ENCODE measurements at places on chromosomes 1 and 21.

DNA sequence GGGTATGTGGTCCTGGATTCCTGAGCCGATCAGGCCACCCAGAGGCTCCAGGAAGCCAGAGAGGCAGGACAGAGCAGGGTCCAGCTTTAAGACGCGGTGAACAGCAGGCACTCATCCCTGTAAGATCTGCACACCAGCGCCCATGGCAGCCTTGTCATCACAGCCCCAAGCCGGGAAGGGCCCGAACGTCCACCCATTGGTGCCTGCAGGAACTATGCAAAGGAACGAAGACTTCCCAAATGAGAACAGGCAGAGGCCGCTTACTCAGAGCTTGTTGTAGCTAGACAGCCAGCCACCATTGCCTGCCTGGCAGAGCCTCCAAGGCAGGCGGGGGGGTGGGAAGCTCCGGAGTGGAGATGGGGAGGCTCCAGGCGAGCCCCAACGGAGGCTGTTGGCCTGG is 12.1 kb upstream of the ARHGEF16 start:
- no peak for DNase-seq

GRCh38 chr1:184072376-184072775 is 20.8 kb downstream of the TSEN15 start:
- peak; percentile 4 for DNase-seq

- DNase-seq, result peak; percentile 4
These were observed 54.3 kb upstream of the HNRNPU start for GRCh38 chr1:244918421-244919319.

GRCh38 chr1:110082477-110082876 is 12.0 kb upstream of the ALX3 start:
- DNase-seq, result no peak

DNA sequence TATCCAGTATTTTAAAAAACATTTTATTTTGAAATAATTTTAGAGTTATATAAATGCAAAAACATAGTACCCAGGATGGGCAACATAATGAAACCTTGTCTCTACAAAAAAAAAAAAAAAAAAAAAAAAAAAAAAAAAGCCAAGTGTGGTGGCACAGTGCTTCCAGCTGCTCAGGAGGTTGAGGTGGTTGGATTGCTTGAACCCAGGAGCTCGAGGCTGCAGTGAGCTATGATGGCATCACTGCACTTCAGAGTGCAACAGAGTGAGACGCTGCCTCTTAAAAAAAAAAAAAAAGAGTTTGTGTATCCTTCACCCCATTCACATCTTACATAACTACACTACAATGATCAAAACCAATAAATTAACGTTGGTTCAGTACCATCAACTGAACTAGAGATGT is 115.6 kb upstream of the KIF26B start:
- no peak for DNase-seq

DNA sequence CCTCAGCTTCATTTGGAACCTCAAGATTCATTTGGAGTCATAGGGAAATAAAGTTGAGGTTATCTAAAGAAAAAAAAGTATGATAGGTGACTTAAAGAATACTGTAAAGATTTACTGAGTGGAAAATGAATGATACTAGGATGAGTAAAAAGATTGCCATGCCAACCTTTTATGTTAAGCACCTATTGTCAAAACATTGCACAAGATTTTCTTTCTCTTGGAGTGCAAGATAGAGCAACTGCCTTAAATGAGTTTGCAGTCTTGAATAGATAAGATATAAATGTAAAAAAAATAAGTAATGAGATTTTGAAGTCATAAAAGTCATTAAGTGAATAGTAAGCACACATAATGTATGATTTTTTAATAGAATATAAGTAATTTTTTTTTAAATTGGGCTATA is 5.1 kb upstream of the ANGPTL1 start:
- DNase-seq, result no peak

GRCh38 chr1:109944541-109944940 is 33.9 kb downstream of the CSF1 start:
- no peak for DNase-seq

DNA sequence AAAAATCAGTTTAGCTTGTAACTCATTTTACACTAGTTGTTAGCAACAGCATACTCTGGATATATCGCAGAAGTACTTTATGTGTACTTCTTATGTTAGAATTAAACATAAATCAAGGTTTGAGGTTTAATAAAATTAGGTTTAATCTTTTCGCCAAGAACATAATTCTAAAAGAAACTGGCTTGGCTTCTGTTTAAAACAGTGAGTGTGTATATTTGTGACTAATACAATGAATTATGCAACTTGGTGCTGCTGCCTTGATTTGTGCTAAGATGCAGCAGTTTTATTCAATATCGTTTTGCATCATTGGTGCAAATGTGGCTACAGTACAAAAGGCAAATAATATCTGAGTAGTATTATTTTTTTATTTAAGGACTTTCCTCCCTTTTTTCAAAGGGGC is 44.8 kb downstream of the USP25 start:
- peak; percentile 71 for DNase-seq

- DNase-seq, result no peak
These were observed 1.7 kb upstream of the TRIM33 start for GRCh38 chr1:114512595-114513280.

- no peak for DNase-seq
These were observed 1.2 kb upstream of the RGS18 start for GRCh38 chr1:192157067-192157466.

GRCh38 chr1:165851034-165851658 is 23.7 kb downstream of the UCK2 start:
- DNase-seq, result peak; percentile 46

DNA sequence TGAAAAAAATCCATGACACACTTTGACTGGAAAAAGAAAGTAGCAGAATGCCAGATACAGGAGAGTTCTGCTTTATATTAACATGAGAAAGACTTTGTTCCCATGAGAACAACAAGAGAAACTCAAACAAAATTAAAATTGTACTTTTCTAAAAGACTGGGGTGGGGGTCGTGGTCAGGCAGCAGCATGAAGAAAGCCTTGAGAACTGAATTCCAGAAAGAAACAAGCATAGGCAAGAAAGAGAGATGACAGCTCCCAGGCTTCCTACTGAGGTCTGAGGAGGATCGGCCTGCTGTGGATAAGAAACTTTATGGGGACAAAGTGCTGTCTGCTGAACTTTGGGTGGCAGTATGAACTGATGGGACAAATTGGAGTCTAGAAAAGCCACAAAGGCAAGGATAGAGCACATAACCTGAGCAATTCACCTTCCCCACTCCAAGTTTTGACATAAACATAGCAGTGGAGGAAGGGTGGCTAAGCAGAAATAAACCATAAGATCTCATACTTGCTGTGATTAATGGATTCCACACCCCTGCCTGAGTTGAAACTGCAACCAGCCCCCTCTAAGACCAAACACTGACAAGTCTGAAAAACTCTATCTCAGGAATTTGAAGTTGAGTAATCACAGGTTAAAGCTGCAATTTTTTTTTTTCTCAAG is 43.7 kb downstream of the COL6A1 start:
- DNase-seq, result peak; percentile 89

- peak; percentile 82 for DNase-seq
These were observed 13.2 kb upstream of the A3GALT2 start for GRCh38 chr1:33334081-33334552.

DNA sequence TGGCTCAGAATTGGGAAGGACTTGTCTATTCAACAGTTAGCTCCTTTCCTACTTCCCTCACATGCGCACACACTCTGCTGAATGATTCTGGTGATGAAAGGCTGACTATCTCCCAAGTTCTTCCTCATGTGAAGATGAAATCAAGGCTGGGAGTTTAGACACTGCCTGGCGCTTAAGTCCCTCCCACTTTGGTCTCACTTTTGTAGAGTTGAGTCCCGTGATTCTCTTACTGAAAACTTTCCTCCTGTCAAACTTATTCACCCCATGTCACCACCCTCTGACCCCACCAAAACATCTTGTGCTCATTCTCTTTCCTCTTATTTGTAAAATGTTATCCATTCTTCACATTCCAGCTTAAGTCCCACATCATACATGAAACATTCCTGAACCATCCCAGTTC is 8.4 kb upstream of the MRPS6 start:
- DNase-seq, result peak; percentile 53

Data from AG10803 (cell line).